ENCODE measurements at places on chromosomes 2 and 18.

GRCh38 chr2:234970477-234970882 is 18.7 kb downstream of the SH3BP4 start:
- H3K36me3 ChIP-seq, result no peaks in the 10 kb centered on the region
- H3K4me1 ChIP-seq, result no peaks in the 10 kb centered on the region
- no peak overlapping the region for H3K27ac ChIP-seq
- no peaks in the 10 kb centered on the region for H3K27me3 ChIP-seq

DNA sequence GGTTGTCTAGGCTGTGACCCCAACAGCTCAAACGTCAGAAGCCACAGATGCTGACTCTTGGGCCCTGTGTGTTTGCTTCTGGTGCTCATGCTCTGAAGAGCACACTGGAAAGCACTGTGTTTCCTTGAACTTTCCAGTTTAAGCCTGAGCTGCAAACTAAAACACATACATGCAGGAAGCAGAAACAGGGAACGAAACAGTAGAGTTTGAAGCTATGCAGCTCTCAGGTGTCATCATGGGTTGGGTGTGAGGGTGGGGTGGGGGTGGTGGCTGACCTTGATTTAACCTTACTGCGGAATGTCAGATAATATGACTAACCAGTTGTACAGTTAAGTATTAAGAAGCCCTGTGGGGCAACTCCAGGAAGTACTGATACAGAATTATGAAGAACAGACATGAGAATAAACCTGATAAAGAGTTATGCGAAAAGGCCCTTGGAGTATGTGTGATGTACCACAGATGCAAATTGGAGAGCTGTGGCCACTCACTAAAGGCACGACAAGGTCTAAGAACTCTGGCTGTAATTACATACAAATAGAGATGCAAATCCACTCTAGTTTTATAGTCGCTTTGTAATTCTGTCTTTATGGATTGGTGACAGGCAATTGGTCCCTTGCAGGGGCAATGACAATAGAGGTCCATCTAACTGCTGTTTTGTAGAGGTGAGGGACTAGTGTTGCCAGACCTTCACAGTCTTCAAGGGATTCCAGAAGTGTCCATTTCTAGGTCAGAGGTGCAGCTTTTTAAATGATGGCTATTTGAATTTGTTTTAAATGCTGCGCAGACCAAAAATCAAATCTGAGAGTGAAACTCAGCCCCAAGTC is 273.1 kb downstream of the NAPG start:
- no peaks in the 10 kb centered on the region for H3K4me1 ChIP-seq
- DNase-seq, result no peak
- H3K27ac ChIP-seq, result no peak overlapping the region
- H3K27me3 ChIP-seq, result no peaks in the 10 kb centered on the region

GRCh38 chr2:55879976-55880375 is 43.6 kb downstream of the EFEMP1 start:
- H3K27ac ChIP-seq, result no peak overlapping the region
- DNase-seq, result no peak
- H3K4me1 ChIP-seq, result no peaks in the 10 kb centered on the region
- no peak overlapping the region for H3K4me3 ChIP-seq
- no peaks in the 10 kb centered on the region for H3K36me3 ChIP-seq
- H3K27me3 ChIP-seq, result no peaks in the 10 kb centered on the region

DNA sequence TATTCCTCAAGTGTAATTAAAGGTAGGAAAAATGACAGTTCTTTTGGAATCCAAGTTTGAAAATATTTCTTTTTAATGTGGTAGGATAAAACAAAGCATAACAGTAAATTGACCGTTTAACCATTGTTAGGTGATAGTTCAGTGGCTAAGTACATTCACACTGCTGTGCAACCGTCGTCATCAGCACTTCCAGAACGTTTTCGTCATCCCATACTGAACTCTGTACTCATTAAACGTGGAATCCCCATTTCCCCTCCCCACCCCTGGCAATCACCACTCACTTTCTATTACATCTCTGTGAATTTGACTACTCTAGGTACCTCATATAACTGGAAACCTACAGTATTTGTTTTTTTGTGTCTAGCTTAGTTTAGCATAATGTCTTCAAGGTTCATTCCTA is 32.9 kb upstream of the FZD5 start:
- no peaks in the 10 kb centered on the region for H3K4me1 ChIP-seq
- no peaks in the 10 kb centered on the region for H3K36me3 ChIP-seq
- H3K4me3 ChIP-seq, result no peak overlapping the region
- no peak for DNase-seq
- no peaks in the 10 kb centered on the region for H3K27me3 ChIP-seq

DNA sequence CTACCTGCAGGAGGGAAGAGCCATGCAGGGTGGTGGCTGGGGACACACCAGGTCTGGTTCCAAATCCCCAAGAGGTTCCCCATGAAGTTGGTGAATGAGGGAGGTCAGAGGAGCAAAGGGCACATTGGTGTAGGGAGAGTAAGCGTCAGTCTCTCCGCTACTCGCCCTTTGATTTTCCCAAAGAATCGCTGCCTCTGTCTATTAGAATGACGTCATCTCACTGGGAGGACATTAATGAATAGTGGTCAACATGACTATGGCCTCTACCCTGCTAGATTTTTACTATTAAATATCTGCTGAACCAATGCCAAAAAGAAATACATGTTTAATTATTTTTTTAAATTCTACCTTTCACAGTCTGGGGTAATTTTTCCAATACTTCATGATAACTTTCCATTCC is 109.6 kb upstream of the SNTG2 start:
- no peaks in the 10 kb centered on the region for H3K4me1 ChIP-seq
- H3K36me3 ChIP-seq, result no peaks in the 10 kb centered on the region
- no peak overlapping the region for H3K4me3 ChIP-seq
- H3K27ac ChIP-seq, result no peak overlapping the region

DNA sequence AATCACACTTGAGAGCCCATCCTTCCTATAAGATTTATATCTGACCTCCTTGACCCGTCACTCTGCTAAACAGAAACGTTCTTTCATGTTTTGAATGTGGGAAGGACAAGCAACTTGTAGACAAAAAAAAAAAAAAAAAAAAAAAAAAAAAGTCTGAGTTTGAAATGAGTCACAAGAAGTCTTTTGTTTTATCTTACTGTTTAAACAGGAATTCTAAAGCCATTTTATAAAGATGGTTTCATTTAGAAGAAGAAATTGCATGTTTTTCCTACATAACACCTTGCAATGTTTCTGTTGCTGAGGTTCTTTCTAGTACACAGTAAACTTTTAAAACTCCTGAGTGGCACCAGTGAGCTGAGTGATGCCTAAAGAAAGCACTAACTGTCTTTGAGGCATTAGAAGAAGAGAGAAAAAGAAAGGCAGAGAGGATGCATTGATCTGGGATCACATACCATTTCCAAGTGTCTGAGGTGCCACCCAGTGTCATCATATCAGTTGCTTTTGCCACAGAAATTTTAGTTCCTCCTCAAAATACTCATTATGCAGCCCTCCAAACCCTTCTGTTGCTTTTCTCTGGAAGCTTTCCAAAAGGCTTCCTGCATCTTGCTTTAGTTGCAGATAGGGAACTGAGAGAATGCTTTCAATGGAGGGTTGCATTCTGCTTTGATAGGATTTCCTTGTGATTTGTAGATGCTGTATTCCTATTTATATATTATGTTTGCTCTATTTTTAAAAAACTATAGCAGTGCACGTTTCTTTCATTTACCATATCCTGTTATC is 69.1 kb downstream of the ACVR2A start:
- H3K27me3 ChIP-seq, result no peaks in the 10 kb centered on the region
- no peak for DNase-seq
- no peak overlapping the region for H3K27ac ChIP-seq
- no peaks in the 10 kb centered on the region for H3K4me1 ChIP-seq

GRCh38 chr2:49686897-49687442 is 532.7 kb upstream of the FSHR start:
- H3K27me3 ChIP-seq, result no peaks in the 10 kb centered on the region
- no peaks in the 10 kb centered on the region for H3K4me1 ChIP-seq
- H3K36me3 ChIP-seq, result no peaks in the 10 kb centered on the region
- H3K27ac ChIP-seq, result no peak overlapping the region

GRCh38 chr2:207748993-207749392 is 20.7 kb downstream of the FZD5 start:
- H3K4me3 ChIP-seq, result no peak overlapping the region
- H3K4me1 ChIP-seq, result no peaks in the 10 kb centered on the region
- no peak for DNase-seq
- no peaks in the 10 kb centered on the region for H3K27me3 ChIP-seq

DNA sequence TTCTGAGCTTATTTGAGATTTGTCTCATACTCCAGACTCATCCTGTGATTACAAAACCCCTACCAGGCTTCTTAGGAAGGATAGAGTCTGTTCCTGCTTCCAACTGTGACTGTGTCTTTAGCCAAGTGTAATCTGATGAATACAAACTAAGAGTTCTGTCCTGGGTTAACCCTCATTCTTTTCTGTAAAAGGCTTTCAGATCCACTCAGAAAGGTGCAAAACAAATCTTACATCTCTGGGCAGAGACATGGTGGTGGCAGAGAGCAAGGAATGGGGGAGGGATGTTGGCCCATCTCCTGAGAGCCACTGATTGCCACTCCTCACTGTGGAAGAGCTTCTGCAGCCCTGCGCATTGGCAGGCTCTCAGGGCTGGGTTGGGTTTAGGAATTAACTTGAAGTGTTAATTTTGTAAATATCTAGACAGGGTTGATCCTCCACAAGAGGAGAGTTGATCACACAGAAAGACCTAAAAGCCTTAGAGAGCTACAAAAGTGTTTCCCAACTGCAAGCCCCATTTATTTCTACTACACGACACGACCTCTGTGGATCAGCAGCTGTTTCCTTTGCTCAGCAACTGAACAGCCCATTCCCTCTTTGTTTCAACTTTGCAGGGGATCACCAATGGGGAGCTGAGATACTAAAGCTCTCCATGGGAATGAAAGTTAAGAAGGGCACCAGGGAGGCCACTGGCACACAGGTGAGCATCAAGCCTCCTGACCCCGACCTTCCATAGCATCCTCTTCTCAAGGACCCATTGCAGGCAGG is 23.7 kb upstream of the SPTBN1 start:
- H3K27me3 ChIP-seq, result no peaks in the 10 kb centered on the region
- DNase-seq, result no peak
- H3K4me1 ChIP-seq, result peaks cover 8% of the 10 kb centered on the region
- no peak overlapping the region for H3K4me3 ChIP-seq

DNA sequence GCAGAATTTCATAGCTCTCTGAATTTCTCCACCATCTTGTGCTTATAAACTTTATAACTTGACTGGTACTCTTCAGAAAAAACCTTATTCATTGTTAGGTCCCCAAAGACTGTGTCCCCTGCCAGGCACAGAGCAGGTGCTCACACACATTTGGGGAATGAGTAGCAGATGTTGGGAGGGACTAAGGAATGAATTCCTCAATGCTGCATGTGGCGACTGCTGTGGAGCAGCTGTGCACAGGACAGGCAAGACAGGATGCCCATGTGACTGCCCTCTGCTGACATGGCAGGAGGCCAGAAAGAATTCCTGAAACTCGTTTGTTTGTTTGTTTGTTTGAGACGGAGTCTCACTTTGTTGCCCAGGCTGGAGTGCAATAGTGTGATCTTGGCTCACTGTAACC is 122.3 kb upstream of the ITGA6 start:
- H3K27ac ChIP-seq, result no peak overlapping the region
- H3K4me3 ChIP-seq, result no peak overlapping the region
- H3K4me1 ChIP-seq, result no peaks in the 10 kb centered on the region
- no peaks in the 10 kb centered on the region for H3K36me3 ChIP-seq
- no peak for DNase-seq
- H3K27me3 ChIP-seq, result no peaks in the 10 kb centered on the region

All from natural killer cell (primary cell).